ENCODE measurements at places on chromosomes 6 and 20. TPM values are rescaled to one million over a fixed set of nuclear protein-coding genes. Genes with fewer than 3 reads are reported as not detected.

Gene C6orf58
- not detected for total RNA-seq

Gene AIF1
- total RNA-seq, result 19.8 TPM

Gene FKBP5
- 6.8 TPM for total RNA-seq

Gene SLPI
- not detected for total RNA-seq

Gene DOK5
- 31.3 TPM for total RNA-seq
